Activated naive CD4-positive, alpha-beta T cell (primary cell): ENCODE measurements at places on chromosomes 3 and 15.

DNA sequence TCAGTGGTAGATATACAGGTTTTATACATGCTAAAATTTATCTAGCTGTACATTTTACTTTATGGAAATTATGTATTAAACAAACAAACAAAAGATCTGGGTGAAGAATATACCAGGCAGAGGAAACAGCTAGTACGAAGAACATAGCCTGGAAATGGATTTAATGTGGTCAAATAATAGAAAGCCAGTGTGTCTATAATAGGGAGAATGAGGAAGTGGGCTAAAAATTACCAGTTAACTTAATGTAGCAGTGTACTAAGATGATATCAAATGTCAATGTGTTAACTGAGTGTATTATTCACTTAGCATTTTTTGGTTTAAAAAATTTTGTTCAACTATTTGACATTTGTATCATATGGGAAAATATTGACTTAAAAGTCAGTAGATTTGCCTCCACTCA is 22.8 kb upstream of the SLC15A2 start:
- DNase-seq: no peak

GRCh38 chr3:31777092-31777491 is 204.0 kb downstream of the OSBPL10 start:
- DNase-seq: no peak

DNA sequence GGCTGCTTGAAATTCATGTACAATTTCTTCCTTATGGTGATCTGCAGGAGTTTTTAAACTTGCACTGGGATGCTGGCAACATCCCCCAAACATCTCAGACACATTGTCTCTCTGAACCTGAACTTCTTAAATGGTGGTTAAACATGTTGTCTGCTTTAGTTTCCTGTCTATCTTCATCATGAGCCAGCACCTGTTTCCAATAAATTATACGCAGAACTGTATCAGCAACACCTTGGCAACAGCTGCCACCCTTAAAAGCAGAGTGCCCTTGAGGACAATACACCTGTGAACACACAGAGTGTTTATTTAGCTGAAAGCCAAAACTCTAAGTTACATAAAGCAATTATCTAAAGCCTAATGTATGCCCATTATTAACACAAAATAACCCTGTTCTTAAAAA is 242.9 kb downstream of the WNT5A start:
- no peak for DNase-seq

- DNase-seq: no peak
Observed at GRCh38 chr3:58308728-58309127, 2.4 kb downstream of the HTD2 start.

GRCh38 chr3:160842021-160843005 is 86.3 kb downstream of the PPM1L start:
- no peak for DNase-seq

DNA sequence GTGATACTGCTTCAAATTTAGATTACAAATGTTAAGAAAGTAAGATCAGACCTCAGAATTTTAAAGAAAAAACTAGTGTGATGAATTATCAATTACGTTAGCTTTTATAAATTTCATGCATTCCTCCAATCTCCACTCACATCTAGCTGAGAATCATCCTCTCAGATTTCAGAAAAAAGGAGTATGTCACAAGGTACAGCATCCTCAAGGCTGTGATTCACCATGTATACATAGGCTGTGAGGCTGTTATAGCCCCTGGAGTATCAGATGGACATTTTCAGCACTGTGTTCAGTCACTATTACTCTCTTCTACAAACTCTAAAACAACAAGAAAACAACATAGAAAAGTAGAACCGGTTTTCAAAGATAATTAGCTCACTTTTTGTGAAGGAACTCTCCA is 214.4 kb downstream of the PCCB start:
- DNase-seq: no peak

GRCh38 chr3:55091381-55092225 is 163.7 kb upstream of the LRTM1 start:
- no peak for DNase-seq

- DNase-seq: no peak
Observed at GRCh38 chr3:53554559-53555067, 60.2 kb downstream of the CACNA1D start.

DNA sequence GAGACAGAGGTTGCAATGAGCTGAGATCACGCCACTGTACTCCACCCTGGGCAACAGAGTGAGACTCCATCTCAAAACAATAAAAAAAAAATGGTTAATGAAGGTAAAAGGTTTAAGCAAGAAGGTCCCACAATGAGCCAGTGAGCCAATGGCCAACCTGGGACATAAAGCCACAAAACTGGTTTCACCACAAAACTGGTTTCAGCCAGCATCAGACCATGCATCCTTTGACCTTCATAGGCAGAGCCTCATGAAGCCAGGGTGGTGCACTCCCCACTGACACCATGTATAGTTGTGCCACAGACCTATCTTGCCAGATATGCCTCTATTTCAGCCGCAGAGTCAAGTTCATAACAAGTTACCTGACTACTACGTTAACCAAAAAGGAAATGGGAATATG is 41.9 kb downstream of the SCAP start:
- DNase-seq: no peak

DNA sequence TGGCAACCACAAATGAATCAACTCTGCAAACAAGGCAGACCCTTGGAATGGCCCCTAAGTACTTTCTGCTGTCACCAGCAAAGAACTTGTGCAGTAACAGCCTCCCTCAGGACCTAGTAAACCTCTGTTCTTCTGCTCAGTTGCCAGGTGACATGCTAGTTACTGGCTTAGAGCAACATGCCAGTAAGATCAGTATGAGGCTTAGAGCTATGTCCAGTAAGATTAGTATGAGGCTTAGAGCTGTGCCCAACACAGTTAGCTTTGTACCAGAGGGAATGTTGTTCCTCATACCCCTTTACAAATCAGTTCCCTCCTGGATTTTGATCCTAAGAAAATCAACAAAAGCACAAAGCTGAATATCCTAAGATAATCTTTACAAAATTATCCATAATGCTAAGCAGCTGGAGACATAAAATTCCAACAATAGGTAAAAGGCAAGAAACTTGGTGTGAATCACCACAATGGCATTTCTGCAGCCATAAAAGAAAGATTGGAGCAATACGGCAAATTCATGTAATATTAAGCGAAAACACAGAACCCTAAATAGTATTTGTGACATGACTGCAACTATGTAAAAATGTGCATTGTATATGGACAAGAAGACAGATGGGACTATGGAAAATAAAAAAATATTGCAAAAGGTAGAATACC is 107.3 kb upstream of the LPP start:
- DNase-seq: no peak

- DNase-seq: no peak
Observed at GRCh38 chr15:90261811-90262210, 3.7 kb upstream of the NGRN start.

DNA sequence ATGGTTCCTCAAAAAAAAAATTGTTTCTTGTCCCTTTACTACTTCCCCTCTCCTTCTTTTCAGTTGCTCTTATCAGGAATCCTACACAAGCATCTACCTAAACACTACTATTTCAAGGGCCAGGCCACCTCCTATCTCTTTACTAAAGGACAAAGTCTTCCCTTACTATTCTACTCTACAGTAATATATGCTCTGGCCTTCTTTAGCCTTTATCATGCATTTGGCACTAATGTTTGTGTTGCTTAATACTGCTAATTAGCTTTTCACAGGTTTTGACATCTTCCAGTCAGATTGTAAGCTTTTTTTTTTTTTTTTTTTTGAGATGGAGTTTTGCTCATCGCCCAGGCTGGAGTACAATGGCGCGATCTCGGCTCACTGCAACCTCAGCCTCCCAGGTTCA is 5.3 kb downstream of the CEP19 start:
- no peak for DNase-seq

- DNase-seq: no peak
Observed at GRCh38 chr15:69643476-69643875, 190.9 kb downstream of the RPLP1 start.

- no peak for DNase-seq
Observed at GRCh38 chr3:87924485-87924884, 134.3 kb downstream of the CGGBP1 start.

DNA sequence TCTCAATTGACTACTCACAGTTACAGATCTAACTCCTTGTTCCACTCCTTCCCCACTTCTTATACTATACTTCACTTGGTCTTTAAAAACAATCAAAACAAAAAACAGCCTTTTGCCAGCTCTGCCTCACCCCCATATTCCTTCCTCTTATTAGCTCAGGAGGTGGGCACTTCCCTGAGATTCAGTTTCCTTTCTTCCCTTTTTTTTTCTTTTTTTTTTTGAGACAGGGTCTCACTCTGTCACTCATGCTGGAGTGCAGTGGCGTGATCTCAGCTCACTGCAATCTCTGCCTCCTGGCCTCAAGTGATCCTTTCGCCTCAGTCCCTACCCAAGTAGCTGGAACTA is 6.9 kb downstream of the C3orf62 start:
- DNase-seq: no peak

- DNase-seq: no peak
Observed at GRCh38 chr15:83928878-83929418, 275.0 kb downstream of the ADAMTSL3 start.

- no peak for DNase-seq
Observed at GRCh38 chr3:195165790-195166189, 105.2 kb downstream of the XXYLT1 start.

DNA sequence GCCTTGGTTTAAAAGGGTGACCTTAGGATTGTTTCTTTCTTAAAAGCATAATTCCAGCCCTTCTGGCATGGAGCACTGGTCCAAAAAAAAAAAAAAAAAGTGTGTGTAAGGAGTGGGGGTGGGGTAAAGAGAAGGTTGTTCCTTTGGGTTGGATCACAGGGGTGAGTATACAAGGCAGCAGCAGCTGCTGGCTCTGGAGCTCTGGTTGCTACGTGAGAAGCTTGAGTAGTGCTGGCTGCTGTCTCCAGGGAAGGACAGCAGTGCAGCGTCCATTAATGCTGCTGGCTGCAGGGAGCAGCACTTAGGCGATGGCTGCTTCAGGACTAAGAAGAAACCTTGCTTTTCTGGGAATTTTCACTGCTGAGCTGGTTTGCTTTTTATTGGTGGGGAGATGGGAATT is 2.3 kb downstream of the SETD5 start:
- DNase-seq: no peak

DNA sequence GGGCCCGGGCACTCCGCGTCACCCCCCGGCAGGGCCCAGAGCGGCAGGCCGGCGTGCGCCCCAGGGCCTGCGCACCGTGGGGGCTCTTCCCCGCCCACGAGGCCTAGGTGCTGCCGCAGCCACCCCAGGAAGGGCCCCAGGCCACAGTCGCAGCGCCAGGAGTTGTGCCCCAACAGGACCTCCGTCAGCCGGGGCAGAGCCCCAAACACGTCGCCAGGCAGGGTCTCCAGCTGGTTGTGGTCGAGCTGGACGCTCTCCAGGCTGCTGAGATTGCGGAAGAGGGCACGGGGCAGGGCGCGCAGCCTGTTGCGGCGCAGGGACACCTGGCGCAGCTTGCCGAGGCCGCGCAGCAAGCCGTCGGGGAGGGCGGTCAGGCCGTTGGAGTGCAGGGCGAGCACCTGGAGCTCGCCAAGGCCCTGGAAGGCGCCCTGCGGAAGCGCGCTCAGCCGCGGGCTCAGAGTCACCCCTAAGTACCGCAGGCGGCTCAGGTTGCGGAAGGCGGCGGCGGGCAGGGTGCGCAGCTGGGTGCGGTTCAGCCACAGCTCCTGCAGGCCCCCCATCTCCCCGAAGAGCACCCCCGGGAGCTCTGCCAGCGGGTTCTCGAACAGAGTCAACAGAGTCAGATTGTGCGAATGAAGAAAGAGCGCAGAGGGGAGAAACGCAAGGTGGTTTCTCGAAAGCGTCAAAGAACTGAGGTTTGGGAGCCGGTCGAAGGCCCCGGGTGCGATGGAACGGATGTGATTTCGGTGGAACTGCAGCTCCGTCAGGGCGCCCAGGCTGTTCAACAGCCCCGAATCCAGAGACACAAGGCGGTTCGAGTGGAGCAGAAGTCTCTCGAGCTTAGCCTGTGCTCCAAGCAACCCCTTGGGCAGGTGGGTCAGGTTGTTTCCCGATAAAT is 2.0 kb downstream of the GP5 start:
- peak; percentile 49 for DNase-seq

- DNase-seq: no peak
Observed at GRCh38 chr3:134693226-134693625, 42.4 kb upstream of the KY start.
